T-helper 1 cell (primary cell): ENCODE measurements at places on chromosomes 11 and 22.

DNA sequence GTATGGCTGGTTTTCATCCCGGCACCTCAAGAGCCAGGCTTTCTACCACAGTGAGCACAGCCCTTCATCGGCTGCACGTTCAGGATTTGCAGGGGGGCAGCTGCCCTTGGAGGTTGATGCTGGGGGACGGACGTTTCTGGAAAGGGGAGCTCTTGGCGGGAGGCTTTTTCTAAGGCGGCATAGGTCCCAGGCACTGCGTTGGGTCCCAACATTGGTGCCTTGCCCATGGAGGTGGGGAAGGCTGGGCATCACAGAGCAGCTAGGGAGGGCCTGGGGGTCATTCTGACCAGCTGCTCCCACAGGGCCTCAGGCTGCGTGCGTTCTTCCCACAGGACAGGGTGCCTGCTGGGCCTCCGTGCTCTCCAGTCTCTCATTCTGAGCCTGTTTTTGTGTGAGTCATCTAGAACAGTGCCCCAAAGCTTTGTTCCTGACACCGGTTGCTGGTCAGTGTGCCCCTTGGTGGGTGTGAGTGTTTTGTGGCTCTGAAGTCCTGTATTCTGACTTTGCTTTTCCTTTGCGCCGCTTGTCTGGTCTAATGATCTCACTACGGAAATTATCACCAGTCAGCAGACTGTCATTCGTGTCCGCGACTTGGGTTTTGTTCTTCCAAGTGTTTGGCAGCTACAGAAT lies 275.9 kb downstream of the TBC1D22A start:
- DNase-seq: no peak

DNA sequence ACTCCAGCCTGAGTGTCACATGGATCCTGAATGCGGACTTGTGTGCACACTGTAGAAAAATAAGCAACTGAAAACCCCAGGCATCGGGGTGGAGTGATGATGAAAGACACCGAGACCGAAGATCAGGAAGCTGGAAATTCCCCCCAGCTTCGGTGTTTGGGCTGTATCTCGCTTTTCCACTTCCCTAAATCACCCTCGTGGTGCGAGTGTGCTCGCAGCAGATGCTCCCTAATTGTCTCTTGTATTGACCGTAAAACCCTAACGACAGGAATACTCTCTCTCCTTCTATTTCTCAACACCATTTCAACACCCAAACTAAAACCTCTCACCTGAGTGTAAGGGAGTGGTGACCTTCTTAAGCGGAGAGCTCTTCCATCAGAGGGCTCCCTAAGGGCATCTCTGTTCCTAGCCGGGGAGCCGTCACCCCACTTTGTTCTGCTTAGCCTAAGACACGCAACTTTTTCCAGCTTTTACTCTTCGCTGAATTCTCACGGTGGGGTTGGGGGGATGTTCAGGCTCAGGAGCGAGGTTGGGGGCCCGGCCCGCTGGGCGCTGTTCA lies 635 bp upstream of the GRK3 start:
- no peak for DNase-seq

DNA sequence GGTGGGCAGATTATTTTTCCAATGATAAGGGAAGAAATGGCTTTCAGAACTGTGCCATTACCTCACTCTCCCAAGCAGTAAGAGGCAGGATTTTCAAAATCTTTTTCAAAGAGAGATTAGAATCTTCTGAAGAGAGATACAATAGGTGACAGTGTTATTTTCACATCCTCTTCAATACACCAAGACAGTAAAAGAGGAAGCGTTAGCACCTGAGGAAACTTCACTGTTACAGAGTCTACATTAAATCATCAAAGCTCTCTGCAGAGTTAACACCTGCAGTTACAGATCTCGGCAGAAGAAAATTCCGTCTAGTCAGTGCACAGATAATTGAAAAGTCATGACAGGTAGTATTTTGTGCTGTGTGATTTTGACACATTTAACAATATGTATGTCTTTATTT lies 144.9 kb downstream of the PGR start:
- DNase-seq: no peak

GRCh38 chr11:77968337-77968736 lies 26.1 kb downstream of the INTS4 start:
- no peak for DNase-seq

DNA sequence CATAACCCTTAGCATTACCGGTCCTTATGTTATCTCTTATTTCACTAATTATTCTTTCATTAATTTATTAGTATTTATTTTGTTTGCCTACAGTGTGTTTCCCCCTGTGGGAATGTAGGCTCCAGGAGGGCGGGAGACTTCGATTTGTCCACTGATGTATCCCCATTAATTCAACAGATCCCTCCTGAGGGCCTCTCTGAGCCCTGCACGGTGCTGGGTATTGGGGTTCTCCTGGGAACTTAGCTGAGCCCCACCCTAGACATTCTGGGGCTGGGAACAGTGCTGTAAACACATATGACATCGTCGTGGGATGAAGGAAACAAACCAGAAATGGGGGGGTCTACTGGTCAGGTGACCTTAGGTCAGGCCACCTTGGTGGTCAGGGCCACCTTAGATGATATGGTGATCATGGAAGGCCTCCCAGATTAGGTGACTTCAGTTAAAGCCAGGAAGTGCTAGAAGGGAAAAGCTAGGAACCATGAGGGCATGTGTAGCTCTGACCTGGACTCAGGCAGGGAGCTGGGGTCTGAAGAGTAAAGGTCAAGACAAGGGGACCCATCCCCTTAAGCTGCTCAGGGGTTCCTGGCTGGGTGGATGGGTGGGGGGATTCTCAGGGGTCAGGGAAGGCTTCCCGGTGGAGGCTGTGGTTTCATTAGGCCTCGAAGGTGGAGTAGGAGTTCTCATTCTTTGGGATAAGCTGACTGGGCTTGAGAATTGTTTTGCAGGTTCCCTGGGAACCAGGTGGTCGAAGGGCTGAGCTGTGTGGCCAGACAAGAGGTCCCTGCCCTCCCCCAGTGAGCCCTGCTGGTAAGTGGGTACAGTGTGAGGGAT lies 1.0 kb downstream of the PHETA2 start:
- DNase-seq: no peak

GRCh38 chr22:38706101-38706900 lies 557 bp downstream of the GTPBP1 start:
- no peak for DNase-seq

- no peak for DNase-seq
Measured at GRCh38 chr11:133047036-133047770, 485.1 kb downstream of the OPCML start.

DNA sequence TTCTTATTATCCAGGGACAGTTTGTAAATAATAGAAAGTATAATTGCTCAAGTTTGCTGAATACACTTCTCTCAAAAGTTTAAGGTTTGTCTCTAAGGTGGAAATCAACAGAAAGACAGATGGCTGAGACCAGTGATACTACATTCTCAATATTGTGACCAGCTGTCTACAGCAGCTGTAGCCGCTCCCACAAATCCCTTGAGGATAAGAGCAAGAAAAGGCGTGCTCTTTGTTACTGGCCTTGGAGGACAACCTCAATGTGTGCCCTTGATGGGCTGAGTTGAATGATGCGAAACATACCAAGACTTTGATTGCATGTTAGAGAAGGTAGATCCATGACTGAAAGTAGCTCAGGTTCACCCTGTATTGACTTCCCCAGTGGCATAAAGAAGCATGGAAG lies 6.1 kb downstream of the OR6M1 start:
- no peak for DNase-seq

- no peak for DNase-seq
Measured at GRCh38 chr11:77789731-77790476, 30.6 kb downstream of the RSF1 start.

- DNase-seq: no peak
Measured at GRCh38 chr11:132620423-132620822, 911.9 kb downstream of the OPCML start.

DNA sequence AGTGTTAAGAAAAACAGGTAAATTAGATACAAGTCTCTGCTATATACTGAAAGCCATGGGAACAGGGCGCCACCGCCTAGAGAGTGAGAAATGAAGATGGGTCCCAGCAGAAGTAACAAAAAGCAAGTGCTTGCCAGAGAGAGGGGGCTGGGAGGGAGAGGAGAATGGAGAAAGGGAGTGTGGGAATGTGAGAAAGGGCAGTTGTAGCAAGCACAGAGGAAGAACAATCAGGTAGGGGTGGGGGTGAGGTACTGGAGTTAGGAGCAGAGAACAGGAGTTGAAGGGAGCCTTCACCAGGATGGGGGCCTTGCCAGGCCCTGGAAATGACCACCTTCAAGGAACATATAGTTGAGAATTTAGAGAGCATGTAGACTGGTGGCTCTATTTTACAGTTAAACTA lies 66.8 kb downstream of the TCF20 start:
- no peak for DNase-seq

- no peak for DNase-seq
Measured at GRCh38 chr22:44188986-44189630, 8.4 kb downstream of the PARVG start.

DNA sequence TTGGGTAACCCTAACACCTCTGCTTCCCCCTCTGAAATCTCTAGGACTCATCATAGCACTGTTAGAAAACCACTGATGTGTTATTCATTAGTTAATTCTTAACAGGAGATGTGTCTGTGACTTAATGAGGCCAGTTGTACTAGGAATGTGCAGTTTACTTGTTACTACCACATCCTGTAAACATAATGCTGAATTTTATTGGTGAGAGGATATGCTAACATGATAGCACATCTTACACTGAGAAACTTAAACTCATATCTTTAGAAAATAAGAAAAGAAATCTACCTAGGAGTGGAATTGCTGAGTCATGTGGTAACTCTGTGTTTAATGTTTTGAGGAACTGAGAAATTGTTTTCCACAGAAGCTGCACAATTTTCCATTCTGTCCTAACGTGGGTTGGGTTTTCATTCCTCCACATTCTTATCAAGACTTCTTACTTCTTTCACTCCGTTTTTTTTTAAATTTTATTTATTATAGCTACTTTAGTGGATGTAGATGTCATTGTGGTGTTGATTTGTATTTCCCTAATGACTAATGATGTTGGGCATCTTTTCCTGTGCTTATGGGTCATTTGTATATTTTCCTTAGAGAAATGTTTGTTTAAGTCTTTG lies 33.7 kb downstream of the RNF121 start:
- DNase-seq: no peak

- DNase-seq: no peak
Measured at GRCh38 chr11:119189393-119189792, 4.1 kb downstream of the NHERF4 start.

DNA sequence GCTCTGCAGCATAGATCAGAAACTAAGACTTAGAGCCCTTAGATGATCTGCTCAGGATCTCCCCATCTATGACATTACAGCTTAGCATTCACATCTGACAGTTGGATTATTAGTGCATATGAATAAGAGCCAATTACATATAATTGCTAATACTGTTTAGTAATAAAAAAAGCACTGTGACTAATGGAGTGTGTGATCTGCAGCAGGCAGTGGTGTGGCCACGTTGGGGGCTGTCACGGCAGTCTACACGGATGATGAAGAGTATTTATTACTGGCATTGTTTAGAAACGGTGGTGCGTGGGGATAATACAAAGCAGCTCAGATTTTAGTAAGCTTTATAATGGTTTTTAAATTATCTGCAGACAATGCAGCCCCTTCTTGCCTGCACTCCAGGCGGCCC lies 93.5 kb upstream of the TIMP3 start:
- no peak for DNase-seq

DNA sequence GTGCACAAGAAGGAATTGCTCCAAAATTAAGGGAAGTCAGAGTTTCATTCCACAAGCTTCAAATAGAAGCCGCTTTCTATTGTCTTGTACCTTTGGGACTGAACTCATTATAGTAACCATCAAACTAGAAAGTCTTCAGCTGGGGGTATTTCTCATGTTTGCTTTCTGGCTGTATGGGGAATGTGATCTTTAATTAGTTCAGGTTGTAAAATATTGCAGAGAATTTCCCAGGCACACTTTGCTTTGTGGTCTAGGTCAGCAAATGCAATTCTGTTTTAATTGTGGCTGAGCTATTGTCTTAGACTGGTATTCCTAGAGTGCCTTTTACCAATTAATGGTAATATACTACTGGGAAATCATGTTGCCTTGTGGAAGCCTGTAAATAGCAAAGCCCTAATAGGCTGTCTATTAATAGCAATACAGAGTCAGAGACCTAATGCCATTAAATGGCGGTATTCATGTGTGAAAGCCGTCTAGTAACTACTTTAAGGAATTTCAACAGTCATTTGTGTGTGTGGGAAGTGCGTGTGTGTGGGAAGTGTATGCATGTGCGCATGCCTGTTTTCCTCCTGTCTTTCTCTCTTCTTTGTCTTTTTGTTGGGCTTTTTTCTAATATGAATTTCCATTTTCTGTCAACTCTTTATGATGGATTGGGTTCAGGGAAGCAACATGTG lies 276.6 kb downstream of the FAT3 start:
- DNase-seq: no peak

DNA sequence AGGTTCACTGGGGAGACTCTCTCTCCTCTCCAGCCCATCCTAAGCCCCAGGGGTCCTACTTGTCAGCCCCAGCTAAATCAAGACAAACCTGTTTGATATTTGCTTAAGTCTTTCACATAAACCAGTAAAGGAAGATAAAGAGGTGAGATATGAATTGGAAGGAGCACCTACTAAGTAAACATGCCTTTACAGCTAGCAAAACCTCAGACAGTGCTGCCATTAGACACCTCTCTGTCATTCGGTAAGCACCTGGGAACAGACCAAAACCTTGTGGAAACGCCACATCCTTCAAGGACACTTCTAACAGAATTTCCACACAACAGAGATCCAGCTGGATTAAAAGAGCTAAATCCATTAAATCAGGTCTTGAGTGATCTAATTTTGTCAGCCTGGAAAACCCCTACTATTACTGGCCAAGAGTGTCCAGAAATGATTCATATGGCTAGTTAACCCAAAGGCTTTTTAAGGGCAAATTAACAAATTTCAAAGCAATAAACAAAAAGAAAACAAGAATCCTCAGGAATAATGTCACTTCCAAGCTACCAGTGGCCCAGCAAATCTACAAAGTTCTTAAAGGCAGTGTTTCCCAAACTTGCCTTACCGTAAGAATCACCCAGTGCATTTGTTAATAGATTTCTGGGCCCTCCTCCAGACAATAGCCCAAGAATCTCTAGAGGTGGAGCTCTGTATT lies 2.4 kb downstream of the VPS37C start:
- no peak for DNase-seq

DNA sequence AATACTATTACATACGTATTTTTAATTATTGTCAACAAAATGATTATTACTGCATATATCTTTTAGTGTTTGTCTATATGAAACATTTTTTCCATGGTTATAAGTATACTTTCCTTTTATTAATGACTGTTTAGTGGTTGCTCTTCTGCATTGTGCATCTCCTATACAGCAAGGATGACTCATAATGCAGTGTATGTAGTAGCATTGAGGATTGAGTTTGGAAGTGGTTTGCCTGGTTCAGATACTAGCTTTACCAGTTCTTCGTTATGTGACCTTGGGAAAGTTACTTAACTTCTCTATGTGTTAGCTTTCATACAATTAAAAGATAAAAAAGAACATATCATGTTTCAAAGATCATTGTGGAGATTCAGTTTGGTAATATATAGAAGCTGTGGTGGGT lies 44.1 kb downstream of the CHORDC1 start:
- DNase-seq: no peak

GRCh38 chr11:61571337-61571736 lies 9.5 kb downstream of the SYT7 start:
- no peak for DNase-seq
